ENCODE measurements at places on chromosomes 1 and 21. TPM values are rescaled to one million over a fixed set of nuclear protein-coding genes. Genes with fewer than 3 reads are reported as not detected.

Gene PYHIN1
- not detected for total RNA-seq

DNA sequence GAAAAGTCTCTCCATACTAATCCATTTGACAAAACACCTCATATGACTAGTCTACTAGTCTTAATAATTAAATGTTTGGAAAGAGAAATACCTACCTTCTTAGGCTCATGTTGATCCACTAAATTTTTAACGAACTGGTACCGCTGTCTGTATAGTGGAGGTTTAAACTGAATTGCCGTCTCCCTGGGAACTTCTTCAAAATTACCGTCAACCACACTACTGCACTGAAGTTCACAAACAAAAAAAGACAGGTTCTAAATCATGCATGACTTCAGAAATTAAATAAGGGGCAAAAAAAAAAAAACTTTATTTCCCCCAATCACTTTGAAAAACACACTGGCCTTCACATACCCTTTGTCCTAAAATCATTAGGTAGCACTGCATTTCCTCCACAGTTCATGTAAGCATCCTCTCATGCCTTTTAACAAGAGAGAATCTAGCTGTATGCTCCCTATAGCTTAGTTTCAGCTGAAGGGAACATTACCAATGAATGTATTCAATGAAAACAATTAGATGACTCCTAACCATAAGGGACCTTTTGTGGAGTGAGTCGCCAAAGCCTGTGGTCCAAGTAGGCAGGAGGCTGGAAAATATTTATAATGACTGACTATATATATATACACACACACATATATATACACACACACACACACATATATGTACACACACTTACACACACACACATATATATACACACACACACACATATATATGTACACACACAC lies 3.4 kb downstream of the HENMT1 start:
- no peak for DNase-seq

GRCh38 chr1:183864611-183865010 lies 59.7 kb downstream of the RGL1 start:
- DNase-seq: no peak

DNA sequence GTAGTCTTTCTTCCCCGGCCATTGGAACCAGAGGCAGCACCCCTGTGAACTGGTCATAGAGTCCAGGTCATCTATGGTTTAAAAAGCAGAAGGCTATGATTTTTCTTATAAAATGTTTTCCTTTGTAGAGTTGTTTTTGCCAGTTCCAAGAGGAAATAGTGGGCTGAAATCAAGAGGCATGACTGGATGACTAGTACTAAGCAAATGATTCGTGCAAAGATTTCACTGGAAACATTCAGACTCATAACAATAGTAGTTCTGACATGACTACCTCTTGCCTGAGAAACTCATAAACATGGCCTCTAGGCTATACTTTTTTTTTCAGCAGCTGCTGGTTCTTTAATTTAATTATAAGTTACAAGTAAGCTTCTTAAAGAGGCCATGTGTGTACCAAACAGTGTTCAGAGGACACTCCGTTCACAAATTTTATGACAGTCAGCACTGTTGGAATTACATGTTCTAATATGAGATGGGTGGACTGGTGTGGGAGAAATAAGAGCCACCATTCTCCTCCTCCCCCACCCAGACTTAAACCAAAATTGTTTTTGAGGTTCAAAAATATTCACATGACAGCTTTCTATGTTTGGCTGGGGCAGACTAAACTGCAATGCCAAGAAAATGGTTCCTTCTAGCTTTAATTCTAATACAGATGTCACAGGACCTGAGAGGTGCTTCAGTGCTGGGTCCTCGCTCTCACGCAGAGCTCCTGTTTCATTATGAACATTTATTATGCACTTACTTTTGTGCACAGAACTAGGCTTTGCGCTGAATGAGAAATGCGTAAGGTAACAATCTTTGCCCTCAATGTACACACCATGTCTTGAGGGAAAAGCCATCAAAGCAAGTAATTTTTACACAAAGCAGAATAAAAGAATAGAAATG lies 147.5 kb downstream of the ZC3H11B start:
- no peak for DNase-seq

Gene DLGAP3
- 0.34 TPM for total RNA-seq

GRCh38 chr1:234911787-234912186 lies 216.8 kb downstream of the TOMM20 start:
- DNase-seq: no peak

DNA sequence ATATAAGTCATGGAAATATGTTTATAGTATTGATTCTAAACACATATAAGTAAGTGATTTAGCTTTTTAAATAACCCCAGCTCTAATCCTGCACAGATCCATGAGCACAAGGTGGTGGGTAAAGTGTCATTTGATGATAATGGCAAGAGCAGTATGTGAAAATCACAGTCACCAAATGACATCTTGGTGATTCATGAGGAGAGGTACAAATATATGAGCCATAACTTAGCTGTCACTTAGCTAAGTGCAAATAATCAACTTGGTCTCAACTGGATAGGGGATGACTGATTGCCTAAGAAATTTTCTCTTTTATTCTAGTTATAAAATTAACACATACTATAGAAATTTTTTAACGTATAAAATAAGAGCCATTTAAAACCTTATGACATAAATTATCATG lies 198.1 kb downstream of the ZZZ3 start:
- DNase-seq: no peak

- no peak for DNase-seq
Observed at GRCh38 chr1:50880373-50880772, 79.7 kb downstream of the FAF1 start.

Gene ANKRD45
- total RNA-seq: 0.23 TPM

- DNase-seq: peak; percentile 28
Observed at GRCh38 chr1:70324683-70325082, 29.8 kb downstream of the ANKRD13C start.

DNA sequence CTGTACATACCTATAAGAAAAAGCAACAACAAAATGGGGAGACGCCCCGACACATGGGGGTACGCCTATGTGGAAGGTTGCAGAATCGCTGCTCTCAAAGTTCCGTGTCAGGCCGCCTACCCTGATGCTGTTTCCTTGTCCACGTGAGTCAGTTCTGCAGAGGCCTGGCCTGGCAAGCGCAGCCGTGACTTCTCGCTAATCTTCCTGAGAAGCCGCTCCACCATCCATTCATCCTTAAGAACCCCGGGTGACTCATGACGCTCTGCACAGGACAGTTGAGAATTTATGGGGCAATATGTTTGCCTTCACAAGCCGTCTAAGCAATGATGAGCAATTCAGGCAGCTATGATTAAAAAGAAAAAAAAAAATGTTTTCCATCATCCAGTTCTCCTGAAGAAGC lies 122.3 kb upstream of the TMPRSS2 start:
- peak; percentile 99 for DNase-seq

DNA sequence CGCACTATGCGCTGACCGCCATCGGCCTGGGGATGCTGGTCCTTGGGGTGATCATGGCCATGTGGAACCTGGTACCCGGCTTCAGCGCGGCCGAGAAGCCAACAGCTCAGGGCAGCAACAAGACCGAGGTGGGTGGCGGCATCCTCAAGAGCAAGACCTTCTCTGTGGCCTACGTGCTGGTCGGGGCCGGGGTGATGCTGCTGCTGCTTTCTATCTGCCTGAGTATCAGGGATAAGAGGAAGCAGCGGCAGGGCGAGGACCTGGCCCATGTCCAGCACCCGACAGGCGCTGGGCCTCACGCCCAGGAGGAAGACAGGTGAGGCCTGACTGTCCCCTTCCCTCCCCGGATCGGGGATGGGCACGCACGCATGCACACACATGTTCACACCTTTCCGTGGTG lies 31.9 kb upstream of the FHAD1 start:
- DNase-seq: no peak

GRCh38 chr1:66197785-66198184 lies 336.2 kb upstream of the SGIP1 start:
- DNase-seq: no peak

- no peak for DNase-seq
Observed at GRCh38 chr1:96400089-96400488, 321.5 kb upstream of the PTBP2 start.

DNA sequence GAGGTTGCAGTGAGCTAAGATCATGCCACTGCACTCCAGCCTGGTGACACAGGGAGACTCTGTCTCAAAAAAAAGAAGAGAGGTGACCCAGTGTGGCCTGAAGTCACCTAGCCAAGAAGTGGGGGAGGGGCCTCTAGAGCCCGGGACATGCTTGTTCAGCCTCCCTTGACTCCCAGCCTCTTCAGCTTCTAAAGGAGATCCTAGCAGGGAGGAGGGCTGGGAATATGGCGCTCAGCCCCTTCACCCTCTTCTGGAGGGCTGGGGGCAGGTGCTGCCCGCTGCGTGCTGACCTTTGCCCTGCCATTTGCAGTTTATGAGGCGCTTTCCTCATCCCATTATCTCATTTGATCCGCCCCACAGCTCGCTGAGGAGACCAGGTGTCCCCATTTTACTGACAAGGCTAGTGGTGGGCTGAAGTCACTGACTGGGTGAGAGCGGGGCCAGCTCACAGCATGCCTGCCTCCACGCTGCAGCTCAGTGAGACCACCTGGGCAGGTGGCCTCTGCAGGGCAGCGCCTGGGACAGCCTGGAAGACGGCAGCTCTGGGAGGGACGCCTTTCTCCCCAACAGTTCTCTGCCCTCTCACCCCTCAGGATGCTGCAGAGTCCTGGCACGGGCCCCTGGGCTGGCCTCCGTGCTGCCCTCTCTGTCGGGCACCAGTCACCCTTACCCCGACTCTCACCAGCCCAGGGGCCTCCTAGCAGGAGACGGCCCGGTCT lies 7.5 kb downstream of the ELF3 start:
- no peak for DNase-seq

DNA sequence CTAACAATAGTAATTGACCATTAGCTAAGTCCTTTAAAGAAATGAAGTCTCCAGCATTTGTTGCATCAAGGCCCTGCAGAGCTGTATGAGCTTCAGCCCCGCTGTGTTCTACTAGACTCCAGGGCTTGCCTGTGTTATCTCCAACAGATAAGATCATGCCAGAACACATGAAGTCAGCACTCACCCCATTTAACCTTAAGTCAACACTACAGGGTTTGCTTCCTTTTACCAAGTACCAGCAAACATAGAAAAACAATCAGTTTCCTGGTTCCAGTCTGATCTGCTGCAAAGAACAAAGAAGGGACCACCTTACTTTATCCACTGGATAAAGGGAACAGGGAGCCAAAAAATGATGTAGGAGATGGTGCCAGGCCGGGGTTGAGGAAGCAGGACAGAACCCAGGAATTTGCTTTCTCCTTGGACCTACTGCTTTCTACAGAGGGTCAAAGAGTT lies 41.3 kb upstream of the ENAH start:
- peak; percentile 71 for DNase-seq

Gene TSPAN2
- 14.9 TPM for total RNA-seq

DNA sequence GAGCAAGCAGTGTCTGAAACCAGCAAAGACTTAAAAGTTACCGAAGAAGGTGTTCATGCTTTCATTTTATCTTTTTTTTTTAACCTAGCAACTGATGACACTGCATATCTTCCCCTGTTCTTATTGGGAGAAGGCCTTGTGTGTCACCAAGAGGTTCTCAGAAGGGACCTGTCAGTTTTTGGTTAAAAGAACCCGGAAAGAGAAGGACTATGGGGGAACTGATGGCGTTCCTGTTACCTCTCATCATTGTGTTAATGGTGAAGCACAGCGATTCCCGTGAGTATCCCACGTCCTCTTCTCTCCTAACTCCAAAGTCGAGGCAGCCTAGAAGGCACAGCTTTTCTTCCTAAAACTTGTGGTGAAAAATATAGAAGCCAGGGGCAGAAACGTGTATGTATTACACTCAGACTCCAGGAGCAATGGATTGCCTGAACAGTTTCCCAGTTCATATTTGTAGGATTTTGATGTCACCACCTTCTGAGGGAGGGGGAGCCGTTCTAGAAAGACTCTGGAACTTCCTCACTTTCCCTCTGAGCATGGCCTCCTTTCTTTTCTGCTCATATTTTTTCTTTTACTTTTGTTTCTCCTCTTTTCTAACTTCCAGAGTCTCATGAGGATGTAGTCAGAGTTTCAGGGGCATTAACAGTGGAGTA lies at the start of gene MR1:
Gene MR1 (plus strand): TSS at position 185 of the 653 bp plus-strand sequence. CDS start 25 bp downstream, at position 210.
- DNase-seq: peak; percentile 76

GRCh38 chr1:107990606-107991005 lies 25.6 kb upstream of the VAV3 start:
- peak; percentile 79 for DNase-seq

DNA sequence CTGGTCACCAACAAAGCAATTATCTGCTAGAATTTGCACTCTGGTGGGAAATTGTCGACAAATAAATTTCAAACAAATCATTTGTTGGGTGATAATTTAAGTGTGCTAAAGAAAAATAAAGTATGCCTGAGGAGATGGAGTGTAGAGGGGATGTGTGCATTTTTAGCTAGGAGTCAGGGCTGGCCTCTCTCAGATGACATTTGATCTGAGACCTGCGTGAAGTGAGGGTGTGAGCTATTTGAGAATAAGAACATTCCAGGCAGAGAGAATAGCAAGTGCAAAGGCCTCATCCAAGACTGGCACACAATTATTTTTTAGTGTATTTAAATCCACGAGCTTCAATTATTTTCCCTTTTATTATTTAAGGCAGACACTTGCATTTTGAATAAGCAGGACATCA lies 19.7 kb upstream of the S1PR1 start:
- DNase-seq: no peak

GRCh38 chr1:81799939-81800694 lies 617 bp upstream of the ADGRL2 start:
- peak; percentile 80 for DNase-seq

Gene LCK
- not detected for total RNA-seq

Gene TBX19
- total RNA-seq: 0.57 TPM

Gene MMEL1
- total RNA-seq: not detected

Gene RNF186
- total RNA-seq: not detected

DNA sequence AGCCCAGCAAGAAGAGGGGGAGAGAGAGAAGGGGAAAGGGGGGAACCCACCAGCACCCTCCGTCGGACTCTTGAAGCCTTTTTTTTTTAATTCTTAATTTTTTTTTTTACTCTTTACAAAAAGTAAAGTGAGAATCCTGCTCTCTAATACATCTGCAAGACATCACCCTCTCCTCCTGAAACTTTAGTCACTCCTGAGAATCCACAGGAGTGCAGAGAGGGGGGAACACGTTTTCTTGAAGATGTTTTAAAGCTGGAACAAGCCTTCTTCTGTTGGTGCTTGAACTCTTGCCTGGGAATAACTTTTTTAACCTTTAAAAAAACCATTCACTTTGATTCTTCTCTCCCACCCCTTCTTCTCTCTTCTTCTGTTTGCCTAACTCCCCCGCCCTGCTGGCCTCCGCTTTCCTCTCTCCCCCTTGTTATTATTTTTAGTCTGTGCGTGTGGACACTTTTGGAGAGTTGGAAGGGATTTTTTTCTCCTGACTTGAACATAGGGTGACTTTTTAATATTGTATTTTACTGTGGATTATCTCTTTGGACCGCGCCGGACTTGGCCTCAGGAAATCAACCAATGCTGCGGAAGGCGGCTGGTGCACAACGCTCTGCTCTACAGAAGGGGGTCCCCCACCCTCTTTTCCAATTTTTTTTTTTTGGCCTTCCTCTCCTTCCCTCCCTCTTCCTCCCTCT lies 383 bp upstream of the PRRX1 start:
- no peak for DNase-seq

- no peak for DNase-seq
Observed at GRCh38 chr1:64090436-64090835, 113.0 kb upstream of the UBE2U start.

Gene SPRR2B
- not detected for total RNA-seq

GRCh38 chr1:8439015-8439702 lies 121.2 kb downstream of the SLC45A1 start:
- peak; percentile 79 for DNase-seq

Data from Daoy (cell line).